ENCODE measurements at places on chromosomes 16 and 17.

DNA sequence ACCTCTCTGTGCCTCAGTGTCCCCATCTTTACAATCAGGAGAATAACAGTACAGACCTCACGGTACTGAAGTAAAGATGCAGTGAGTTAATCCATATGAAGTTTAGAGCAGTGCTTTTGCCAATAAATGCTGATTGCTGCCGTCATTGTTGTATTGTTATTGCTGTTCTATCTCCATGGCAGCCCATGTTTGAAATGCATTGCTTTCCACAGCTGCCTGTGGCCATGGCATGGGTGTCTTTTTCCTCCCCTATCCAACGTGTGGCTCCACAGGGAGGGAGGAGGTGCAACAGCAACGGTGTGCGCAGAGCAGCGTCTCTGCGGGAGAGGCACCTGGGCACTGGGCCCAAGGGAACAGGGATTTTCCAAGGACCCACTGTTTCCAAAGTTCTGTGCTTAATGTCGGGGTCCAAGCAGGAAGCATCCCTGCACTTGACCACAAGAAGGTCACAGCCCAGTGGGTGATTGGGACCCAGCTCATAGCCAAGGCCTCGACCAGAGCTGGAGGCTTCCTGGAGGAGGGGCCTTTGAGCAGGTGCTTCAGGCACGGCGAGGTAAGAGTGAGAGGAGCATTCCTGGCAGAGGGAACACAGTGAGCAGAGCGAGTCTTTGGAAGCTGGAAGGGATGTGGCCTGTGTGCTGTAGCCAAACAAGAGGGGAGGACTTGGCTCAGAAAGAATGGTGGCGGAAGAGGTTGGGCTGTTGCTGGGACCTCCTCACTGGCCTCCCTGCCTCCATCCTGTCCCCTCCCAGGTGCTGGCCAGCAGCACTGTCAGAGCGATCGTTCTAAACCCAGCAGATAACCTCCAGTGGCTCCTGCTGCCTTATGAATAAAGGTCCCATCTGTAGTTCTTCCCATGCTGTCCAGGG lies 3.9 kb downstream of the RAI1 start:
- DNase-seq, result no peak

DNA sequence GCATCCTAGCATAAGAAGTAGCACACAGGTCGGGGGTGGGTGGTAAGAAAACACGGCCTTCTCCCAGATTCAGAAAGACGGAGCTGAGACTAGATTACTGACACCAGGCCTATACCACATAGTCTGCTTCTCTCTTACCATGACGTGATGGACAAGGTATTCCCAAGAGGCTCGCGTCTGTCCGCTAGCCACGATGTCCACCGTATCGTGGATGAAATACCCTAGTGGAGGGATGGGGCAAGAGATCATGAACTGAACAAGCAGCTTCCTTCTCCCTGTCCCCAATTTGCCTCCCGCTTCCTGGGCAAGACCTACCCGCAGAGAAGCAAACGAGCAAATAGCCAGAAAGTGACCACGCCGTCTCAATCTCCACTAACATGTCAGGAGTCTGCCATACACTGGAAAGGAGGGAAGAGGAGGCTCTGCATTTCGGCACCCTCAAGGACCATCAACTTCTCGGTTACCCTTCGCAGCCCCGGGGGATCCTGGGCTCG lies 820 bp downstream of the TLCD1 start:
- no peak for DNase-seq

GRCh38 chr17:42325026-42325425 lies 36.7 kb downstream of the STAT5A start:
- no peak for DNase-seq

DNA sequence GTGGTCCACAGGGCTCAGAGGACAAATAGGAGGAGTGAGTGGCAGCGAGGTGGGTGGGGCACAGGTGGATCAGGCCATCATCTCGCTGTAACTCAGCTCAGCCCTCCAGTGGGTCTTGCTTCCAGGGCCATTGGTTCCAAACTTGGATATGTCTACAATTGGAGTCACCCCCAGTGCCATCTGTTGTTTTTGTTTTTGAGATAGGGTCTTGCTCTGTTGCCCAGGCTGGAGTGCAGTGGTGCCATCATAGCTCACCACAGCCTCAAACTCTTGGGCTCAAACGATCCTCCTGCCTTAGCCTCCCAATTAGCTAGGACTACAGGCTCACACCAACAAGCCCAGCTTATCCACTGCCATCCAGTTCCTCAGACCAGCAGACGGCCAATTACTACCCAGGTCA lies 45.9 kb downstream of the DDX19A start:
- no peak for DNase-seq

DNA sequence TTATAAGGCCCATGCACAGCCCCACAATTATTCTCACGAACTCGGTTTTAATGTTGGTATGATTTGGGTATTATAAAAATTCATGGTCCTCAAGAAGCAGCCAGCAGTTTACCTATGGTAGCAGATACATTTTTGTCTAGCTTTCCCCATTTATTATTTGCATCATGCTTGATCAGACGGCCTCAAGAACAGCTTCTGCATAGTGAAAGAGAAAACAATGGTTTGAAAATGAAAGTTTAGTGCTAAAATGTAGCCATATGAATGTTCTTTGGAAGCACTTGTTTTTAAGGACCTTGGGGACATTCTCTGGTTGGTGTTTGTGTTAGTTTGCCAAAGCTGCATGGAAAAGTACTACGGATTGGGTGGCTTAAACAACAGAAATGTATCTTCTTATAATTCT lies 72.4 kb upstream of the CPHXL start:
- DNase-seq, result no peak

- DNase-seq, result no peak
These were observed 17.6 kb downstream of the SPAG9 start for GRCh38 chr17:51103050-51103449.

DNA sequence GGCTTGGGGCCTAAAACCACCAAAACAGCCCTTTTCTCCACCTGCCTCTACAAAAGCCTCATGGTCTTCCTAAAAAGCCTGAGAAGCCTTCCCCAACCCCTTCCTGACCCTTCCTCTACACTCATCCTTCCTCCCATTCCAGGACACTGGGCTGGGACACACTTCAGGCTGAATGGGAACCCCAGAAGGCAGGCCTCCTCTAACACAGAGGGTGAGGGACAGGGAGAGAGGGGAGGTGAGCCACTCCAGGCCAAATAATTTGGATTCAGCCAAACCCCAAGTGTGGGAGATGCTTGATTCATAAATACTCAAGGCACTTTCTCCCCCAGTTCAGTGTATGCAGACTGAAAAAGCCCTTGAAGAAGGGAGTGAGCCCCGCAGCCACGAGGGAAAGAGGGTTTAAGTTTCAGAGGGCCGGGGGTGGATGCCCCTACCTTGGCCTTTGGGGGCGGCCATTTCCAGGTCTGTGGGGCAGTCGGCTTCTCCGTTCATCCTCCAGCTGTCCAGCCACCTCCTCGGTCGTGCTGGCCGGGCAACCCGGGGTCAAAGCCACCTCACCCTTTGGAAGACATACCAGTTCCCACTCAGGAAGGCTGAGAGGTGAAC lies 1.6 kb downstream of the UBTF start:
- DNase-seq, result no peak

GRCh38 chr17:45090711-45091110 lies 29.6 kb downstream of the NMT1 start:
- DNase-seq, result no peak

DNA sequence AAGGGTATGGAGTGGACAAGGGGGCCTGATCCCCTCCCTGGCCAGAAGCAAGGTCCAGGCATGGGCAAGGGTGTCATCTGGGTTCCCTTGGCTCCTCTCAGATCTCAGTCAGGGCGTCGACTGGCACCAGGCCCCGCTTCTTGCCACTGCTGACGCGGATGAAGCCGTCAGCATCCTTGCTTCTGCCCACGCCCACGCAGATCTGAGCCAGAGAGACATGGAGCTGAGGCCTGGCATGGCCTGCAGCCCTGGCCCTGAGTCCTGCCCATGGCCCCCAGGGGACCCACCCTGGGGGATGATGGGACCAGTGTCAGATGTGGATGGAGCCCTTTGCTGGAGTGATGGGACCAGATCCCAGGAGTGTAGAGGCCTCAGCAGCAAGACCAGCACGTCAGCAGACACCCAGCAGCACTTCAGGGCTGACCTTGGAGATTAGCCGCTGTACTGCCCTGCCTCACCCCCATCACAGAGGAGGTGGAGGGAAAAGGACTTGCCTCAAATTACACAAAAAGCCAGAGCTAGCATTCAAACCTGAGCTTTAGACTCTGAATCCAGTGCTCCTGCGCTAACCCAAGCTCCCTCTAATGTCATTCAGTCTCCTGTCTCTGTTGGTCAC lies 12.2 kb downstream of the RPL19 start:
- DNase-seq, result no peak

DNA sequence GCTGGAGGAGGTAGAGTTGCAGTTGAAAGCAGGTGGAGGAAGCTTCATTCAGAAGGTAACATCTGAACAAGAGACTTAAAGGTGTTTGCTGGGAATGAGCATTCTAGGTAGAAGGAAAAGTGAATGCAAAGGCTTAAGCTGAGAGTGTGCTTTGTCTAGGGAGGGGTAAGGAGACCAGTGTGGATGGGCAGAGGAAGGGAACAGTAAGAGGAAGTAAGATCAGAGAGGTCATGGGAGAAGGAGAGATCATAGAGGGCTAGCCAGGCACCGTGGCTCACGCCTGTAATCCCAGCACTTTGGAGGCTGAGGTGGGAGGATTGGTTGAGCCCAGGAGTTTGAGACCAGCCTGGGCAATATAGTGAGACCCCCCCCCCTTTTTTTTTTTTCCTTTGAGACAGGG lies 3.3 kb downstream of the STX4 start:
- no peak for DNase-seq

GRCh38 chr16:50408001-50408561 lies 39.3 kb upstream of the BRD7 start:
- no peak for DNase-seq
